Heart left ventricle (tissue), 16 donors: ENCODE measurements at places on chromosomes 1 and 21.
A peak's percentile ranks its signal among the peaks of the same experiment; 100 is the strongest.

DNA sequence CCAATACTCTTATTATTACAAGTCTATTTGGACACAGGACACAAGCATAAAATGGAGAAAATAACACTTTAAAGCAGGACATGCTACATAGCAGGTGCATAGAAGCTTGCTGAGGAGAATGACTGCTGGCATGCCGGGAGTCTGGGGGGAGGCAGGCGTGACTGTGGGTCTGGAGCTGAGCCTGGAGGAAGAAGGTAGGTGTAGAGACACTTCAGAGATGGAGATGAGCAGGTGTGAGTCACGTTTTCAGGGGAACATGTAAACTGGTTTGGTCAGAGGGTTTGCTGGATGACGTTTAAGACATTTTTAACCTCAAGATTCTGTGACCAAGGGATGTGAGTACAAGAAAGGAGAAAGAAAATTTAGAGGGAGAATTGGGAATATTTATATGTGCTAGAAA is 24.5 kb downstream of the OSCP1 start:
- DNase-seq: no peak

DNA sequence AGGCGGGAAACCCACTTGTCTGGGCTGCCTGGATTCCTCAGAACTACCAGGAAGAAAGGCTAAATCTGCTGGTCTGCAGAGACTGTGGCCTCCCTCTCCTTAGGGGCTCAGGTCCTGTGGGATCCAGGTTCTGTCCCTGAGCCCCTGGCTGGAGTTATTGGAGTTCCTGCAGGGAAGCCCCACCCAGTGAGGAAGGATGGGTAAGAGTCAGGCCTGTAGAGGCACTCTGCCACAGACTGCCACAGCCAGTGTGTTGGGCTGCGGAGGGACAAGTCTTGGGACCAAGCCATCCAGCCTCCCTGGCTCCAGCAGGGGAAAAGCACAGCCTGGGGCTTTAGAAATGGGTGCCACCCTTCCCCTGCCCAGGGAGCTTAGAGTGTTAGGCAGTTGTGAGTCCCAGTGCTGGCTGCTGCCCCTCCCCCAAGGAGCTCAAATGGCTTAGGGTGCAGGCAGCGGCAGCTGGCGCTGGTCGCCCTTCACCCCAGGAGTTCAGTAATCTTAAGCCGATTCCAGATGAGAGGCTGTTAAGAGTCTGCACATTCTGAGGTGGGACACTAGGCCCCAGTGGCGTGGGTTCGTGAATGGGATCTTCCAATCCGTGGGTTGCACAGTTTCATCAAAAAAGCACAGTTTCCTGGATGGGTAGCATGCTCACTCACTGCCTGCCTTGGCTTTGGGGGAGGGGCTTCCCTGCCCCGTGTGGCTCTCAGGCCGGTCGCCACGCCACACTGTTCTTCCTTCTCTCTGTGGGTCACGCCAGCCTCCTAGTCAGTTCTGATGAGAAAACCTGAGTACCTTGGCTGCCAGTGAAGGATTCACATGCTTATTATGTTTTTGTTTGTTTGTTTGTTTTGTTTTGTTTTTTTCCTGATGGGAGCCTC is 57.6 kb upstream of the FMO3 start:
- no peak for DNase-seq

GRCh38 chr1:234731569-234732085 is 121.6 kb upstream of the IRF2BP2 start:
- no peak for DNase-seq

- DNase-seq: no peak
Measured at GRCh38 chr1:19128968-19129514, 81.0 kb downstream of the UBR4 start.

DNA sequence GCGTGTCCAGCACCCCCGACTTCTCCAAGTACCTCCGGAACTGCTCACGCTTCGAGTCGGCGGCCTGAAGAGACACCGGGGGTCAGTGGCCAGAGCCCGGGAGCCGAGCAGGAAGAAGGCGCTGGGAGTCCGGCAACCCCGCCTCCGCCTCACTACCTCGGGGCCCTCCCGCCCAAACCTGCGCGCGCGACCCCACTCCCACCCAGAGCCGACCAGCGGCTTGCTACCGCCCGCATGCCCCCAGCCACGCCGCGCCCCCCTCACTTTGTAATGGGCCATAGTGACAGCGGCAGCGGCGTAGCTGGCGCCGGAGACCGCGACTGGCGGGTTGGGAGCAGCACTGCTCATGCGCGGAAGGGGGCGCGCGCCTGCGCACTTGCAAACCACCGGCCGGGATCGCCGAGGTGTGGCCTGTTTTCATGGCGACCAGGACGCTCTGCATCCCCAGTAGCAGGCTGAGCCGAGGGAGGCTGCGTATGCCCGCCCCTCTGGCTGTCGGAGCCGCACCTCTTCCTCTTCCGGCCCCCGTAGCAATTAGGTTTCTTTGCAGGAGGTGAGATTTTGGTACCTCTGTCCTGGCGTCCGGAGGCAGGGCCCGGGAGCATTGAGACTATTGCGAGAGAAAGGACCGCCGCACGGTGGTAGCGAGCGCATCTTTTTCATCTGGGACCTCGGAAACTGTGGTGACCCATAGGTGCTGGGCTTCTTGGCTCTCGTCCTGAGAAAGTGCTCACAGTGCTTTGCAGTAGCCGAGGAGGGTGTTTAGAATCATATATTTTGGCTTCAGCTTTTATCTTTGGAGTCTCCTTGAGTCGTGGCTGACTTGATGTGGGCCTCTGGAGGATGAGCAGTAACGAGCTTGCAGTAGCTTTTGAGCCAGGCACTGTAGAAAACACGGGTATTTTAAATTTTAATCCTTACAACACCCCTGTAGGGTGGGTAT is at the start of gene MYCBP:
Gene MYCBP (minus strand): TSS at position 322 of the 943 bp plus-strand sequence. CDS start 43 bp downstream, at position 279.
- peak; percentile 97 for DNase-seq

GRCh38 chr1:41102653-41103052 is 81.1 kb upstream of the SLFNL1 start:
- DNase-seq: no peak

GRCh38 chr1:28176492-28177470 is at the start of gene PTAFR:
TSS of gene PTAFR (minus strand) at chr1:28176690. CDS start at chr1:28151021, 25,669 bp downstream.
- DNase-seq: peak; percentile 58

- no peak for DNase-seq
Measured at GRCh38 chr1:113453771-113454083, 63.4 kb downstream of the MAGI3 start.
